Mucosa of descending colon (tissue), 3 donors: ENCODE measurements at places on chromosomes 7 and 10. TPM values are rescaled to one million over a fixed set of nuclear protein-coding genes. Genes with fewer than 3 reads are reported as not detected.
A peak's percentile ranks its signal among the peaks of the same experiment; 100 is the strongest.

DNA sequence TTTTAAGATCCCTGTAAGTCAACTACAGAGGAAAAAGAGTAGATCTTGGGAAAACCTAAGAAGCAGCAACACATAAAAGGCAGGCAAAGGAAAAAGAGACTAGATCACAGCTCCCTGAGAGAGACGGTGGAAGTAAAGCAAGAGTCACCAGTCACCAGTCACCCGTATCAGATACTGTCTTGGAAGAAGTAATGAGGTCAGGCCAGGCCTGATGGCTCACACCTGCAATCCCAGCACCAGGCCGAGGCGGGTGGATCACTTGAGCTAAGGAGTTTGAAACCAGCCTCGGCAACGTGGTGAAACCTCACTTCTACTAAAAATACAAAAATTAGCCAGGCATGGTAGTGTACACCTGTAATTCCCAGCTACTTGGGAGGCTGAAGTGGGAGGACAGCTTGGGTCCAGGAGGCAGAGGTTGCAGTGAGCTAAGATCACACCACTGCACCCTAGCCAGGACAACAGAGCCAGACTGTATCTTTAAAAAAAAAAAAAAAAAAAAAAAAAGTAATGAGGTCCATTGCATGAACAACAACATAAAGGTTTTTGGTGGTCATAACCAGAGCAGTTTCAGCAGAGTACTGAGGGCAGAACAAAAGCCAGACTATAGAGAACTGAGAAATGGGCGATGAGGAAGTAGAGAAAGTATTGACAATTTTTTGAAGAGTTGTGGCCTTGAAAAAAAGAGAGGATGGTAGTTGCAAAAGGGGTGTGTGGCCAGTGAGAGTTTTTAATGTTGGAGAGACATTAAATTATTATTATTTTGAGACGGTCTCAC is 16.9 kb downstream of the ZNF713 start:
- no peak for DNase-seq

DNA sequence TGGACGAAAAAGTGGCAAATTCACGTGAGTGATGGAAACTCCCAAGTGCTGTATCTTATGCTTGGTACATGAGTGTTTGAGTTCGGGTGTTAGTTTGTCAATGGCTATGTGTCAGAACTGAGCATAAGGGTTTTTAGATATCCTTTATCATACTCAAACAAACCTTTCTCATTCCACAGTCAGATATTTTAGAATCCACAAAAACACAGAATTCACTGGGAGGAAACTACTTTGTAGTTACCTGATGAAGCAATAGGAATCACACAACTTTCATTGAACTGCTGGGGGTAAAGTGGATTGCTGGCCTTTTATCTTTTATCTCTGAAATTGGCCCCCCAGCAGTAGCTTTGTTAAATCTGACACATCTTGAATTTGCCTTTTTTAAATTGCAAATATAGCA is 64.0 kb downstream of the DKK1 start:
- no peak for DNase-seq

GRCh38 chr10:123154711-123155505 is 706 bp downstream of the BUB3 start:
- DNase-seq = peak; percentile 56

DNA sequence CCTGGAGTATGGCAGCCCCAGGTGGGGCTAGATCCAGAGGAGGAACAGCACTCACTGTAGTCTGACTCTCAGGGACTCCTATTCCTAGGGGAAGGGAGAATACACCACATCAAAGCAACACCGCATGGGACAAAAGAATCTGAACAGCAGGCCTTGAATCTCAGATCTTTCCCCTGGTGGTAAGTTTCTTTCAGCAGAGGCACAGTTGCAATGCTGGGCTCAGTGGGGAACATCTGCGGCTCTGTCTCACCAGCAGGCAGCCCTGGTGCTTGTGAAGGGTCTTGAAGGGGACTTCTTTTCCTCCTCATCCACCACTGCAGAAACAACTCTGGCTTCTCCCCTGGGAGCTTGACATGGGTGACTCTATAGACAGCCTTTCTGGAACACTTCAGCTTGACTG is 111.2 kb upstream of the ARHGAP21 start:
- no peak for DNase-seq

DNA sequence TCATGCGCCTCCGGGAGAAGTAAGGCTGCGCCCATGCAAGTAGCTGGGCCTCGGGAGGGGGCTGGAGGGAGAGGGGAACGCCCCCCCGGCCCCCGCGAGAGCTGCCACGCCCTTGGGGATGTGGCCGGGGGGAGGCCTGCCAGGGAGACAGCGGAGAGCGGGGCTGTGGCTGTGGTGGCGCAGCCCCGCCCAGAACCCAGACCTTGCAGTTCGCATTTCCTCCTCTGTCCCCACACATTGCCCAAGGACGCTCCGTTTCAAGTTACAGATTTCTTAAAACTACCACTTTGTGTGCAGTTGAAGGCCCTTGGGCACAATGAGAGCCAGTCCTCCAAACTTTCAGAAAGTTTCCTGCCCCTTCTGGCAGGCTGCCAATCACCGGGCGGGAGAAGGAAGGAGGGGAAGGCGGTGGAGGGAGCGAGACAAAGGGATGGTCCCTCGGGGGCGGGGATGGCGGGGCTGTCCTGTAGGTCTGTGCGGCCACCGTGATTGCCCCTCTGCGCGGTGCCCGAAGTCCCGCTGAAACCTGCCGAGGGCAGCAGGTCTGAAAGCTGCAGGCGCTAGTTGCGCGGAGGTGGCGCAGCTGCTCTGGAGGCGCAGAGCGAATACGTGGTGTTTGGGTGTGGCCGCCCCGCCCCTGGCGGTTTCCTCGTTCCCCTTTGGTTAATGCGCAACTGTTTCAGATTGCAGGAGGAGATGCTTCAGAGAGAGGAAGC is 2.1 kb downstream of the VIM start:
- peak; percentile 93 for DNase-seq

- peak; percentile 5 for DNase-seq
These were observed 224.9 kb upstream of the AUTS2 start for GRCh38 chr7:69373171-69374043.

DNA sequence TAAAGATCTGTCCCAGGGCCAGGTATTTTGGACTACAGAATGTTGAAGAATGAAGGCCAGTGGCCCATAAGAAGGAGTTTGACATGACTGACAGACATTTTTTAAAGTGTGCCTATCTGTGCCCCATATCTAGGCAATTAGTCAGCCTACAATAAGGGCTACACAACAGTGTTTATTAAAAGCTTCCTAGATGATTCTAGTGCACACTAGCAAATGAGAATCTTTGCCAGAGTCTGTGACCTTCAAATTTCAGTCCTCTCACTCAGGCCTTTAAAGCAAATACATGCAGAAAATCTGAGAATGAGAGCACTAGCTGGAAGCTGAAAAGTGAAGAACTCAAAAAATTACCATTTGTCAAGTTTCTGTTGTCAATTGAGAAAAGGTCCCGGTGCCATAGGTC is 208.7 kb downstream of the VTI1A start:
- DNase-seq = no peak

DNA sequence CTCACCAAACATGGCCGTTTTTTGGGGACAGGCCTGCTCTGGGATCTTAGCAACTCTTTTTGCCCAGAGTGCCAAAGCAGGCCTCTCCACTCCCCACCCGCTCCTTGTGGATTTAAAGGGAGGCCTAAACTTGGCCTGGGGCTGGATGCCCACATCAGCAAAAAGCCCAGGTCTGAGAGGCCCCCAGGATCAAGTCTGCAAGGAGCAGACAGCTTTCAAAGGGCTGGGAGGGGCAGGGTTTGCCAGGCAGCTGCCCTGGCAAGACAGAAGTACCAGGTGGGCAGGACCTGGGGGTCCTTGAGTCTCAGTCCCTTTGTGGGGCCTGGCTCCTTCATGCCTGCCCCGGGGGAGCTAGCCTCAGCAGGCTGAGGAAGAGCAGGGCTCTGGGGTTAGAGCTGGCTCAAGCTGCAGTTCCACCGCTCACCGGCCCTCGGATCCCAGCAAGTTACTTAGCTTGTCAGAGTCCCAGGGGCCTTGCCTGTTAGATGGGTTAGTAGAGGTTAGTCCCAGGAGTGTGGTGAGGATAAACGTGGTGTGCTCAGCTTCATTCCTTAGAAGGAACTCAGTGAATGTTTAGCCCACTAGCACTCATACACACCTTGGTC is 56.2 kb downstream of the ARHGAP22 start:
- no peak for DNase-seq

- no peak for DNase-seq
These were observed 19.8 kb downstream of the AGK start for GRCh38 chr7:141571059-141571458.

DNA sequence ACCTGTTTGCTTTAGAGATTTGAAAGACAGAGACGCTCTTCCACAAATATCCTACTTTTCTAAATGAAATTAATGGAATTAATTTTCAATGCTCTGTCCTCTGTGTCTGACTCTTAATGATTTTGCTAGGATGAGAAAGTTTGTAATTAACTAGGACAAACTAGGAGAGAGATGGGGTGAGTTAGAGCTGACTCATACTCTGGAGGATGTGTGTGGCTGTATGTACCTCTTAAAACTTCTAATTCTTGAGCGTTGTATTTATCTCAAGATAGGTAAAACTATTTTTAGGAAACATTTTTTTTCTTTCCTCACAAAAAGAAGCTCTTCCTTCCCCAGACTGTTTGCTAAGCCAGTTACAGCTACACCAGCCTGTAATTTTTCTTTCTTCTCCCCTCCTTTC is 178.8 kb upstream of the ANKRD30A start:
- no peak for DNase-seq

- DNase-seq = no peak
These were observed 25.4 kb downstream of the STAM start for GRCh38 chr10:17669185-17669872.

DNA sequence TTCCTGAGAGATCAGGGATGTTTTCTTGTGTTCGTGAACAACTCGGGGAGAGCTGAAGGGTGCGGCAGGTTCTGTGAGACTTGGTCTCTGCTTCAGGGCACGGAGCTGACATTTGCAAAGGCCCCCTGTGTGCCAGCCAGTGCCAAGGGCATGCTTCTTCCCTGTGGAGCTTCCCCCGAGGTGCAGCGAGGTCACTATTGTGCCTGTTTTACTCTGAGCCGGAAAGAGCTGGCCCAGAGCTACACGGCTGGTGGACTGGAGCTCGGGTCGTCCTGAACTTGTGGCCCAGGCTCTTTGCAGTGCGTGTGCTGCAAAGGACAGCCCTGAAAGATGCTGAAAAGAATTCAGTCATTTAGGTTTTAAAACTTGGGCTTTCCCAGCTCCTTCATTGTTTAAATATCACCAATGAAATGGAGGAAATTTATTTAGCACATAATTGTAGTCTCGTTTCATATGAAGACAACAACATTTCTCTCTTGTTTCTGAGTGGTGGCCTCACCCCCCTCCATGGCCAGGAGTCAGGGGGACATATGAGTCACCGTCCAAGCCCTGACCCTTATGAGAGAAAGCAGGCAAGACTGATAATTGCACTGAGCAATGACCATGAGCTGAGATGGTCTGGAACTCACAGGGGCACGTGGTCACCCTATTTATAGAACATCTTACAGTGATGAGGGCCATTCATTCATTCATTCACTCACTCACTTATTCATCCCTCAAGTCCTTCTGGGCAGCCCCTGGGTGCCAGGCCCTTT is 102.6 kb downstream of the PTPRE start:
- no peak for DNase-seq

DNA sequence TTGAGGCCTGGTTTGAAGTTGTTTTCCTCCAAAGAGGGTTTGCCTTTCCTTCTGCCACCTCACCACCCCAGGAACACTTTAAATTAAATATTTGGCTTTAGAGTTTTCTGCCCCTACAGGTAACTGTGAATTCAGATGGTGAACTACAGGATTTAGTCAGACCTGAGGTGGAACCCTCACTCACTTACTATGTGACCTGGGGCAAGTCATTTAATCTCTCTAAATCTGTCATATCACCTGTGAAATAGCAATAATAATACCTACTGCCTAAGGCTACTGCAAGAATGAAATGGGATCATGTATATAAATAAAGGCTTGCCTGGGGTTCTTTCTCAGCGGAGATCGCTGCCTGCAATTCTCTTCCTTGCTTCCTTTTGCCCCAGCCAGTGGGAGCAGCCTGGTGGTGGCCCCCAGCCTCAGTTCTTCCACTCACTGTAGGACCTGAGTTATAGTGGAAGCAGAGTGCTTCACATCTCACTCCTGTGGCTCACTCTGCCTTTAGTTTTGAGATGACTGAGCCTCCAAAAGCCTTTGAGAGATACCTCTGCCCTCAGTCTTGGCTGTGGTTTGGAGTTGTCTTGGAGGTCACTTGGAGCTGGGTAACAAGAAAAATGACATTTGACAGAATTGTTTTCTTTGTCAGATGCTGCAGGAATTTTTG is 6.1 kb upstream of the ANKRD2 start:
- no peak for DNase-seq

DNA sequence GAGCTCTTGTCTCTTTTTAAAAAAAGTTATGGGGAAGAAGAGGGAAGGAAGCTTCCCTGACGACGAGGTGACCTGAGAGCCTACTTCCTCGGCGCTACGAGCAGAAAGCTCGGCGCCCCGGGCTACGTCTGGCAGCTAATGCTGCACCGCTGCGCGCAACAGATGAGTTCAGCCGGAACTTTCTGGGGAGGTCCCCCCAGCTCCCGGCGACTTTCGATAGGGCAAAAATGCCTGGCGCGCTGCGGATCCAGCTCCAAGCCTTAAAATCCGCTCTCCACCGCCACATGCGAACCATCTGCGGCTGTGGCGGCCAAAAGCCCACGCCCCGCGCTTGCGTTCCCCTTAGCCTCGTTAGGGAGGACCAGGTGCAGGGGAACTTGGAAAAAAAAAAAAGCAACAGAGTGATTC is 621 bp downstream of the P4HA1 start:
- peak; percentile 77 for DNase-seq

GRCh38 chr7:131955679-131956078 is 399.3 kb upstream of the PODXL start:
- no peak for DNase-seq

DNA sequence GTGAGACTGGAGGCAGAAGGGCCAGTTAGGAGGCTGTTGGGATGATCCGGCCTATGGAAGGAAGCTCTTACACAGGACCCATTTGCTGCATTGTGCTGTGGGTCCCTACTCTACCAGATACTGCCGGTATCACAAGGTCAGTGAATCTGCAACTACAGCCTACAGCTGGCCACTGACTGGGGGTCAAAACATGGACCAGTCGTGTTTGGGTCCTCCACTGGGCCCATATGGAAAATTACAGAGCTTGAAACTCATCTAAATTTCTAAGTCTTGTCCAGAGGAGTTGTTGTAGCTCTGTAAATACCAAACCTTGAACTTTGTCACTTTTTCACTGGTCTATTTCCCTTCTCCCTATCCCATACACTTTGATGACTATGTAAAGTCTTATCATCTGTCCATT is 5.6 kb upstream of the NUP205 start:
- no peak for DNase-seq

- DNase-seq = no peak
These were observed 10.2 kb upstream of the SEC61G start for GRCh38 chr7:54769203-54769602.

NEUROD6 gene
- not detected for total RNA-seq

AMPH gene
- 1.2 TPM for total RNA-seq

ADRB1 gene
- 2.8 TPM for total RNA-seq

FBH1 gene
- total RNA-seq = 109 TPM

SOSTDC1 gene
- 3.7 TPM for total RNA-seq
